RPMI8226 (cell line): ENCODE measurements at places on chromosomes 5 and 9.

GRCh38 chr5:72364171-72364570, 44.0 kb downstream of the PTCD2 start:
- DNase-seq, result no peak

- DNase-seq, result no peak
Measured at GRCh38 chr5:175698401-175699115, 40.7 kb downstream of the HRH2 start.

GRCh38 chr5:88193896-88194295, 74.7 kb downstream of the TMEM161B start:
- no peak for DNase-seq

DNA sequence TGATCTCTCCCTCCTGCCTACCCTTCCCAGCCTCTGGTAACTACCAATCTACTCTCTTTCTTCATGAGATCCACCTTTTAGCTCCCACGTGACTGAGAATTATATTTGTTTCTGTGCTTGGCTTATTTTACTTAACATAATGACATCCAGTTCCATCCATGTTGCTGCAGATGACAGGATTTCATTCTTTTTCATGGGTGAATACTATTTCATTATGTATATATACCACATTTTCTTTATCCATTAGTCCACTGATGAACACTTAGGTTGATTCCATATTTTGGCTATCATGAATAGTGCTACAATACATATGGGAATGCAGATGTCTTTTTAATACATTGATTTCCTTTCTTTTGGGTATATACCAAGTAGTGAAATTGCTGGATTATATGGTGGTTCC, 35.5 kb upstream of the ZNF366 start:
- DNase-seq, result no peak

- DNase-seq, result no peak
Measured at GRCh38 chr9:110767559-110768063, 99.0 kb downstream of the MUSK start.

- DNase-seq, result no peak
Measured at GRCh38 chr5:36786448-36787012, 90.0 kb upstream of the NIPBL start.

GRCh38 chr5:42908086-42908485, 96.4 kb upstream of the SELENOP start:
- no peak for DNase-seq

GRCh38 chr5:132310141-132310834, 16.1 kb downstream of the SLC22A4 start:
- no peak for DNase-seq

DNA sequence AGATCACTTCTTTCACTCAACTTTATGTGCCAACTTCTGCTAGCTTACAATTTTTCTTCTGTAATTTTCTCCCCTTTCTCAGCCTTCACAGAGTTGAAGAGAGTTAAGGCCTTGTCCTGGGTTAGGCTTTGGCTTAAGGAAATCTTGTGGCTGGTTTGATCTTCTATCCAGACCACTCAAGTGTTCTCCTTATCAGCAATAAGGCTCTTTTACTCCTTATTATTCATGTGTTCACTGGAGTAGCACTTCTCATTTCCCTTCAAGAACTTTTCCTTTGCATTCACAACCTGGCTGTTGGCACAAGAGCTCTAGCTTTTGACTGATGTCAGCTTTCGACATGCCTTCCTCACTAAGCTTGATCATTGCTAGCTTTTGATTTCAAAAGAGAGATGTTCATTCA, 86.9 kb upstream of the ALDH1B1 start:
- DNase-seq, result no peak

DNA sequence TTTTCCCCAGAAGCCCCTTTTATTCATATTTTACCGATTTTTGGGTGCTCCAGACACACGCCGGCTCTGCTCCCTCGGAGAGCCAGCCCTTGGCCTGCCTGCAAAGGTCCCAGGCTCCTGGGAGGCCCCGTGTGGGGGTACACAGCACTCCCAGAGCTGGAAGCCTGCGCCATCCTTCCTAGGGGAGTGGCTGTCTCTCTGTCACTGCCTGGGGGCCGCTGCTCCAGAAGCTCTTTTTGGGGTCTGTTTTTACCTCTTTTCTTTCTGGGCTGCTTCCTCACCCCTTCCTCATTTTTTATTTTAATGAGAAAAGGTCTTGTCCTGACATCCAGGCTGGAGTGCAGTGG, 119.1 kb upstream of the COL5A1 start:
- no peak for DNase-seq

DNA sequence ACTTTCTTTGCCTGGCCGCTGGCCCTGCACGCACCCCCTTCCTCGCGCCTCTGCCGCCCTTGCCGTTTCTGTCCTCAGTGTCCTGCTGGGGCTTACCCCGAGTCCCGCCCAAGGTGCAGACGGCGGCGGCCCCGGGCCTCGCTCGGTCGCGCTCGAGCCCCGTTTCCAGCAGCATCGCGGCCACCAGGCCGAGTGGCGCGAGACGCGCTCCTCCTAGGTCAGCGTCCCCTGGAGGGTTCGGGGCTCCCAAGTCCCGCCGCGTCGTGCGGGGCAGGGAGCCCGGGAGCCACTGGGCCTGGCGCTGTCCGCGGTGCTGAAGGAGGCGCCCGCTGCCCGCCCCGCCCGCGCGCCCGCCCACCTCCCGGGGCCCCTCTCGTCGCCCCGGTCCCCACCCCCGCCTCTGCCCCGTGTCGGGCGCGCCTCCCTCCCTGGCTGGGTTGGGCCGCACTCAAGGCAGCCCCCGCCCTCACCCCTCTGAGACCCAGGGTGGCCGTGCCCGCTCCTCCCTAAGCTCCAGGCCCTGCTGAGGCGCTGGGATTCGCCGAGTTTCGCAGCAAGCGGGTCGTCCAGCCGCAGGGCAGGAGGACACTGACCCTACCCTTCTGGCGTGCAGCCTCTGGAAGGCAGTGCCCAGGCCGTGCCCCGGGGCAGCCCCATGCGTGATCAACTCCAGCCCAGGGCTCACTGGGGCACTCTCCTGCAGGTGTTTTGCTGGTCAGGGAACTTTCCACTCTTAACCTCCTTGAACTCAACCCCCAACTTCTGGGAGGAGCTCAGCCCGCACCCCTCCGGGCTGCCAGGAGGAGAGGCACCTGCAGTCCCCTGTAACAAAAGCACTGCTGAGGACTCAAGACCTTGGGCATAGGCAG, at the start of gene LHX3:
TSS of gene LHX3 (minus strand) at position 291 of the 869 bp plus-strand sequence. CDS start at position 175, 116 bp downstream.
- peak; percentile 42 for DNase-seq

GRCh38 chr9:68778635-68779034, 73.6 kb downstream of the PIP5K1B start:
- DNase-seq, result no peak

- peak; percentile 22 for DNase-seq
Measured at GRCh38 chr9:13717322-13718054, 438.0 kb upstream of the MPDZ start.

DNA sequence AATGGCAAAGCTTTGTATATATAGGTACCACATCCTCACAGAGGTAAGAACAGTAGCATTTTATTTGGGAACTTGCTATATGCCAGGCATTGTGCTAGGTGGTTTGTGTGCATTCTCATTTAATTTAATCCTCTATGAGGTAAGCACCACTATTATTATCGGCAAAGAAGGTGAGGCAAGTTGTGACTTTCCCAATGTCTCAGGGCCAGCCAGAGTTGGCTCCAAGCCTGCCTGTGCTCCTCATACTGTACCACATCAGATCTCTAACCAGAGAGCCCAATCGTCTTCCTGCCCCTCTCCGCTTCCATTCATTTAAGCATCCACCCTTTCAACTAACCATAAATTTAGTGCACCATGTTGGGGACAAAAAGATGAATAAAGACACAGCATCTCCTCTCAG, 55.1 kb downstream of the NIPSNAP3B start:
- DNase-seq, result no peak

GRCh38 chr5:169805527-169805934, 168.5 kb downstream of the DOCK2 start:
- no peak for DNase-seq

DNA sequence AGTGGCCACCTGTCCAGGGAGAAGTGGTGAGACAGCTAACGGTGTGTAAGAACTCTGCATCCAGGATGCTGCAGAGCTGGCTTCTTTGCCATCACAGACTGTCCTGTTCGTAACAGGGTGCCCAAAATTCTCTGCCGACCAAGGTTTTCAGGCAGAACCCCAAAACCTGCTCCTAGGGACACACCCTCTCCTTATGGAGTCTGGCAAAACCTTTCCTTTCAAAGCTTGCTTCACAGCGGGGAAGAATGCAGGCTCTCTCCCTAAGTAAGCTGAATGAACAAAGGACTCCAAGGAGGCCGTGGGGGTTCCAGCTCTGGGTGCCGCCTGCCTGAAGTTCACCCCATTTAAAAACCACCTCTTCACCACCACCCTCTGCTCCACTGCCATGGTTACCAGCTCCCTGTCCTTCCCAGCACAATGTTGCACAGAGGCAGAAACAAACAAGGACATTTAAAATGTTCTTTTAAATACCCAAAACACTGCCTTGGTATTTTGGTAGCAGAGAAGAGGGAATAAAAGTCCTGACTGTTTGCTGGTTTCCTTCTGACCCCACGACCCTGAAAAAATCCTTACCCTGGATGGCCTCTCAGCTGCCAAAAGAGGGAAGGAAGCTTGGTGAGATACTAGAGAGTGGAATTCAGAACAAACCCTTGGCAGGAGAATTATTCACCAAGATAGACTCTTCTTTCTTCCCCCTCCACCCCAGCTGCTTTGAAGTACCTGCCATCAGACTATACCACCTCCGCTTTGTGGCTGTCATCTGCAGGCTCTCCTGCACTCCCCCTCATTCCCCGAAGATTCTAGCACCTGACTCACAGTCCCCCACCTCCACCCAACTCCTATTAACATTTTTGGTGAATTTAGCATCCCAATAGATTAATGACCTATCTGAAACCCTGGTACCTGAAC, 7.1 kb upstream of the KLF9 start:
- peak; percentile 41 for DNase-seq

GRCh38 chr9:38412751-38413150, 11.5 kb downstream of the IGFBPL1 start:
- DNase-seq, result no peak

DNA sequence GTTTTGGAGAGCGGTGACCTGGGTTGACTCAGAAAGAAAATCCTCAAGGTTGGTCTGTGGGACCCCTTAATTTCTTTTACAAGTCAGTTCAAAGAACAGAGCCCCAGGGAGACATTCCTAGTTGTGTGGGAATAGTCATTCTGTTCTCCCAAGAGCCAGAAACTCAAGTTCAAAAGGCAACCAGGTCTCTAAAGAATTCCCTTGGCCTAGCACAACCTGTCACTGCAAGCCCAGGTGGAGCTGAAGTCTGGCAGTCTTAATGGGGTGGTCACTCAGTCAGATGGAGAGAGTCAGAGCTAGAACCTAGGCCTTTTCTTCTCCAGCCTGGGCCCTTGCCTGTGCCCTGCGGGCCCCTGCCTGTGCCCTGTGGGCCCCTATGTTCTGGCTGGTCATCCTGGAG, 37.5 kb upstream of the CDKN2AIPNL start:
- DNase-seq, result no peak

GRCh38 chr5:91228188-91228587, 154.9 kb downstream of the ARRDC3 start:
- DNase-seq, result no peak

GRCh38 chr5:128905568-128906110, 59.6 kb upstream of the SLC27A6 start:
- DNase-seq, result peak; percentile 59

GRCh38 chr5:16579142-16579847, 37.5 kb downstream of the RETREG1 start:
- no peak for DNase-seq
